ENCODE measurements at places on chromosomes 1 and 21. TPM values are rescaled to one million over a fixed set of nuclear protein-coding genes. Genes with fewer than 3 reads are reported as not detected.

The PLEKHA6 gene
- not detected for total RNA-seq

The OPRD1 gene
- not detected for total RNA-seq

The OR14K1 gene
- not detected for total RNA-seq

The CAPN9 gene
- total RNA-seq = not detected

The DLGAP3 gene
- total RNA-seq = 0.33 TPM

The PAQR6 gene
- 6.2 TPM for total RNA-seq

The MYBPH gene
- not detected for total RNA-seq

The EXTL1 gene
- total RNA-seq = not detected

GRCh38 chr1:159141584-159142390 is 29.6 kb upstream of the CADM3 start:
- no peak overlapping the region for H3K27ac ChIP-seq
- no peaks in the 10 kb centered on the region for H3K36me3 ChIP-seq
- DNase-seq = no peak
- no peaks in the 10 kb centered on the region for H3K4me1 ChIP-seq
- no peak overlapping the region for H3K4me3 ChIP-seq

DNA sequence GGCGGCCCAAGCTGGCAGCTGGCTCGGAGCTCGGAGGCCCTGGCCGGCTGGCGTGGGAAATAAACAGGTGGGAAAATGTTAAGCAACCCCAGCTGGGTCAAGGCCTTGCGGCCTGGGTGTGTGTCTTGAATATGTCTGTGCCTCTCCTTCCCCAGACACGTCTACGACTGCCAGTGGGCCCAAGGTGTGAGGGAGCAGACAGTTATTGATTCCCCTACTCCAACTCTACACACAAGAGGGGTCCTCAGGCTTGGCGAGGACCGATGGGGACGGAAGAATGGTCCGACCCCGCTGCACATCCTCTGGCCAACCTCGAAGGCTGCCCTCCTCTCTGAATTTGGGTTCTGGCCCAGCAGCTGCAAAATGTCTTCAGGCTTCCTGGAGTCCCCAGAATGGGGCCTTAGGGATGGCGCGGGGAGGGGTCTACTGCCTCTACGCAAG is 2.2 kb downstream of the IL22RA1 start:
- H3K36me3 ChIP-seq = no peaks in the 10 kb centered on the region
- peaks cover 6% of the 10 kb centered on the region for H3K4me1 ChIP-seq
- H3K27me3 ChIP-seq = peaks cover 4% of the 10 kb centered on the region
- H3K27ac ChIP-seq = no peak overlapping the region

DNA sequence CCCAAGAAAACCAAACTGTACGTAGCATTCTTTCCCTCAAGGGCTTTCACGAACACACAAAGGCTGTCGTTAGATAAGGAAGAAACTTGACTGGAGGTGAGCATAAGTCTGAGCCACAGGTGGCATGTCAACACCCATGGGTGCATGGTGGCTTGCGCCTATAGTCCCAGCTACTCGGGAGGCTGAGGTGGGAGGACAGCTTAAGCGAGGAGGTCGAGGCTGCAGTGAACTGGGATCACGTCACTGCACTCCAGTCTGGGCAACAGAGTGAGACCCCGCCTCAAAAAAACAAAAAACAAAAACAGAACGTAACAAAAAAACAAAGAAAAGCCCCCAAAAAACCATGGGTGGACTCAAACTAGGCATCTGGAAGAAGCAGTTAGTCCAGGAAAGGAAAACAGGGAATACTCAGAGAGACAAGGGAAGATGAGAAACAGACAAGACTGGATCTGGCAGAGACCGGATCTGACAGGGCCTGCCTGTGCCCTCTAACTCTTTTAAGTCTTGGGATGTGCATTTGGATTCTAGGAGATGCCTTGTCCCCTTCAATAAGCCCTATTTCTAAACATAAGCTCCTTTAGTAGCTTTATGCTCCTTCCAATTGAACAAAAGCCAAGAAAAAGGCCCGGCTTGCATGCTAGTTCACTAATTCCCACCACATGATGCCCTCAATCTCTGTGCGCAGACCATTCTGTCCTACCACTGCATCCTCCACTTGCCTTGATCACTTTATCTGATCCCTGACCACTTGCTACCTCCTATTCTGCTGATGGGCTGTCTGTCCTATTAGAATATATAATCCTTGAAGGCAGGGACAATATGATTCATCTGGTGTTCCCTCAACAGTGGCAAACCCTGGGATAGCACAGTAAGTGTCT is 73.8 kb downstream of the APP start:
- no peak for DNase-seq
- no peaks in the 10 kb centered on the region for H3K27me3 ChIP-seq
- no peak overlapping the region for H3K27ac ChIP-seq
- no peaks in the 10 kb centered on the region for H3K36me3 ChIP-seq

GRCh38 chr1:31562707-31563360 is 13.5 kb upstream of the TINAGL1 start:
- peaks cover 13% of the 10 kb centered on the region for H3K27me3 ChIP-seq
- DNase-seq = no peak
- H3K4me3 ChIP-seq = no peak overlapping the region

GRCh38 chr1:211231873-211232272 is 27.3 kb upstream of the RCOR3 start:
- no peak overlapping the region for H3K4me3 ChIP-seq
- no peak for DNase-seq
- H3K36me3 ChIP-seq = peaks cover 2% of the 10 kb centered on the region
- H3K27ac ChIP-seq = no peak overlapping the region
- H3K4me1 ChIP-seq = peaks cover 27% of the 10 kb centered on the region

- no peaks in the 10 kb centered on the region for H3K4me1 ChIP-seq
- peaks cover 6% of the 10 kb centered on the region for H3K27me3 ChIP-seq
- H3K27ac ChIP-seq = no peak overlapping the region
Observed at GRCh38 chr1:247085310-247085709, 6.7 kb upstream of the ZNF670 start.

Data from activated CD4-positive, alpha-beta T cell treated with anti-CD3 and anti-CD28 coated beads, Interleukin-2, amount 10 ng/mL, durations not matched to agents 7 days and 5 days (primary cell).